ENCODE measurements at places on chromosomes 7 and 10.

DNA sequence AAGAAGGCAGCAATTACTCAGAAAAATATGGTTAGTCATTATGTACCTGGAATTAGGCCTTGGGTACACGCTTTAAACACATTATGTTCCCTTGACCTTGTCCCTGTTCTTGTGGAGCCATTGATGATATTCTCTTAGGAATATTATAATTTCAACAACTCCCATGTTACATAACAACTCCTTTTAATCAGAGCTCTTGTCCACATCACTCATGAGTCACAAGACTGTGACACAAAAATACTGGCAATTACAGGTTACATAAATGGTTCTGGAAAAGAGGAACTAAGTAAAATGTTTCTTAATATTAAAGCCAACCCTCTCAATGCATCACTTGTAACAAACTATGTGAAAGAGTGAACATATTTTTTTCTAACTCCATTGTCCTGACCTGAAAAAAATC lies 143.8 kb upstream of the PCLO start:
- H3K4me3 ChIP-seq, result no peak overlapping the region
- no peaks in the 10 kb centered on the region for H3K36me3 ChIP-seq
- no peaks in the 10 kb centered on the region for H3K27me3 ChIP-seq
- H3K4me1 ChIP-seq, result no peaks in the 10 kb centered on the region
- no peak overlapping the region for H3K27ac ChIP-seq

DNA sequence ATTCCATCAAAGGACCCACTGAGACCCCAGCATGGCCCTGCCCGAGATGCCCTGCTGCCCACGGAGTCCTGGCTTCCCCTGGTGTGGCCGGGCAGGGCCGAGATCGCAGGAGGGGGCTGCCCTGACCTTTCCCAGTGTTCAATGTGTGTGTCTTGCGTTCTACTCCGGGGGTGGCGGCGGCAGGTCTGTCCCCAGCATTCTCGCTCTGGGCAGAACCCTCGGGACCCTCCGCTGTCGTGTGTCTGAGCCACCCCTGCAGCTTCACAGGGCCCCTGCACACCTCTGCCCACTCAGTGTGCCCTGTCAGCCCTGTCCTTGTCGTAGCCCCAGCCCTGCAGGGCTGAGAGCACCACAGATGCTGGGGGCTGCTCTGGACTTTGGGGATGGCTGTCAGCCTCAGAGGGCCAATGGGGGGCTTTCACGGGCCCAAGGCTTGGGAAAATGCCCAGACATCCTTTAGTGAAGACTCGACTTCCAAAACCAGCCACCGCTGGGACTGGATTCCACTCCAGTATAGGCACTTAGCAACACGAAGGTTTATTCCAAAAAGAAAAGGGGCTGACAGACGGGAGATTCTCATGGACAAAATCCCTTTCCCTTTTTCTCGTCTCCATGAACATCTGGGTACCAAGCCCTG lies 30.0 kb upstream of the KNDC1 start:
- H3K27me3 ChIP-seq, result no peaks in the 10 kb centered on the region
- H3K4me3 ChIP-seq, result no peak overlapping the region
- no peaks in the 10 kb centered on the region for H3K36me3 ChIP-seq
- no peak for DNase-seq
- no peaks in the 10 kb centered on the region for H3K4me1 ChIP-seq
- H3K27ac ChIP-seq, result no peak overlapping the region

- no peaks in the 10 kb centered on the region for H3K4me1 ChIP-seq
- no peak for DNase-seq
- no peak overlapping the region for H3K27ac ChIP-seq
- no peaks in the 10 kb centered on the region for H3K27me3 ChIP-seq
- no peak overlapping the region for H3K4me3 ChIP-seq
Measured at GRCh38 chr10:59606551-59606961, 103.1 kb downstream of the SLC16A9 start.

DNA sequence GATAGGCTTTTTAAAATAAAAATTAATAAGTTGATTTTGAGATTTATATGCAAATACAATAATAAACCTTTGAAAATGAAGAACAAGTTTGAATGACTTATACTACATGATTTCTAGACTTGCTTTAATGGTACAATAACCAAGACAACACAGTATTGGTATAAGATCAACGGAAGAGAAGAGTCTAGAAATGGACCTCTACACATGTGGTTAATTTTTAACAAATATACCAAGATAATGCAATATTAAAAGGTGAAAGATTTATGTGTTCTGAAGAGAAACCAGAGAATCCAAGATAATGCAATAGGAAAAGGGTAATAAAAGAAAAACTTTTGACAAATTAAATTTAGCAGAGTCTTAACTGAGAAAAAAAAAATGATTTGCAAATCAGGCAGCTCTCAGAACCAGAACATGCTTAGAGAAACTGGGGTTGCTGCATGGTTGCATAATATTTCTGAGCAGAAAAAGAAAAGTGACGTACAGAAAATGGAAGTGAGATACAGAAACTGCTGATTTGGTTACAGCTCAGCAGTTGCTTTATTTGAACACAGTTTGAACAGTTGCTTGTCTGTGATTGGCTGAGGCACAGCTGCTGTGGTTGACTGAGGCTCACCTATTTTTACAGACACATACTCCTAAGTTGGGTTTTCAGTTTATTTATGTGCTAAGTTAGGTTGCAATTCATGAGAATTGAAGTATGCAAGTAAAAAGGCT lies 365.9 kb downstream of the CRPPA start:
- H3K36me3 ChIP-seq, result no peaks in the 10 kb centered on the region
- no peak overlapping the region for H3K4me3 ChIP-seq
- no peaks in the 10 kb centered on the region for H3K4me1 ChIP-seq
- no peaks in the 10 kb centered on the region for H3K27me3 ChIP-seq

DNA sequence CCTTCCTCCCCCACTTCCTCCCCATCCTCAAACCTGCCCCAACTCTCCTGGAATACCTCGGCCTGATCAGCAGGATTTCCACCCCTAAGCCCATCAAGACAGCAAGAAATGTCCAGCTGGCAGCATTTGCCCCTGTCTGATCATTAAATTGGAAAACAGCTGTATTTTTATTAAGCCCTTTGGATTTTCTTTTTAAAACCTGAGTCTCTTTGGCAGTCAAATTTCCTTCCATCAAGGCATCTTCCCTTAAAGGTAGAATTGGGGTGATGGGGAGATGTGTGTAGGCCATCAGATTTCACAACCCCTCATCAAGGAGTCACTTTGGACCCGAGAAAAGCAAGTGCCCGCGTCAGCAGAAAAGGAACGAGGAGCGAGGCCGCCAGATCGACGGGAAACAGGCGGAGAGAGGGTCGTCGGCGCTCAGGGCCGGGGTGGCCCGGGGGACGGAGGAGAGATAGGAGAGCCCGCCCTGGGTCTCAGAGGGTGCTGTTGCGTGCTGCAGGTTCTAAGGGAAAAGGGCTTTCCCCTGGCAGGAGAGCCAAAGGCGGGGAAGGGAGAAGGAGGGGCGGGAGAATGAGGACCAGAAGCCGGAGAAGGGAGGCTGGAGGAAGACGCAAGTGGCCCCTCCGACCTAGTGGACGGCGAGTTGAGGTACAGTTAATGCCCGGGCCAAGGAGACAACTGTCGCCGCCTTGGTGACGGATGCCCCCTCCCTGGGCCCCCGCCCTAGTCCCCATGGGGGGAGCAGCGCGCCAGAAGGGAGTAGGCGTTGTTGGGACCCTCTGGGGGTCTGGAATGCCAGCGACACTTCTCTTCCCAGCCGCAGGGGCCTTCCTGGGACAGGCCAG lies 11.5 kb upstream of the GATA3 start:
- no peak overlapping the region for H3K27ac ChIP-seq
- no peaks in the 10 kb centered on the region for H3K36me3 ChIP-seq
- peak; percentile 49 for DNase-seq
- peaks cover 100% of the 10 kb centered on the region for H3K27me3 ChIP-seq
- H3K4me3 ChIP-seq, result no peak overlapping the region

All from H9 (cell line).